Stimulated activated CD4-positive, alpha-beta T cell treated with anti-CD3 and anti-CD28 coated beads, Interleukin-2, amount 100 ng/mL, for 24 hours (primary cell): ENCODE measurements at places on chromosomes 11 and 22.

GRCh38 chr11:34971928-34972327, 55.5 kb downstream of the PDHX start:
- DNase-seq, result no peak

DNA sequence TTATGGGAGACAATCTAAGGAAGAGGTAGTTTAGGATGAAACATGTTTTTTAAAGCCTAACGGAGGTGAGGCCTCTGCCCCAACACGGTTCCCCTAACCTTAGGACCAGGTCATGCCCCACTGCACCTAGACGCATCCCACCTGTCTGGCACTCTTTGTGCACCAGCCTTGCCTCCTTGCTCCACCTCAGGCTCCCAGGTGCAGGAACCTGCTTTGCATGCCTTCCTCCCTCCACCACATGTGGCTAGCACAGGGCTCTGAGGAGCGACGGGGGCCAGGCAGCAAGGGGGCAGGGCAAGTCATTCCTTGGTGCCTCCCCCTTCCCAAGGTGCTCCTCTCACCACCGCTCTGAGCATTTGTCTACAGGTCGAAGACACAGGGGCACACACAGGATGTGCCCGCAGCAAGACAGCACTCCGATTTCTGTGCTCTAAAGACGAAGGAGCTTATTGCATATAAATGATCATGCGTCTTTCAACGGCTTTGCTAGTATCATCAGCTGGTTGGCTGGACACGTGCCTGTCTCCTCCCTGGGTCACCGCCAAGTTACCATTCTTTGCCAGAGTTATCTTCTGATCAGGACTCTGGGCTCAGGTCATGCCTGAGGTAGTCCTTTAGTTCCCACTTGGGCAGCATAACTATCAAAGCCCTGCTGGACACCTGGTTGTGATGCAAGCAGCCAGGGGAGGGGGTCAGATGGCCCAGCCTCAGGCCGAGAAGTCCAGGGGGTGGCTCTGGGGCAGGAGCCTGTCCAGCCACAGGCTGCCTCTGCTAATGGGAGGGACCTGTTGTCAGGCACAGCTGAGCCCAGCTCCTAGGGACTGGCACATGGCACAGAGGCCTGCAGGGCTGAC, 172.0 kb upstream of the NTM start:
- DNase-seq, result no peak

DNA sequence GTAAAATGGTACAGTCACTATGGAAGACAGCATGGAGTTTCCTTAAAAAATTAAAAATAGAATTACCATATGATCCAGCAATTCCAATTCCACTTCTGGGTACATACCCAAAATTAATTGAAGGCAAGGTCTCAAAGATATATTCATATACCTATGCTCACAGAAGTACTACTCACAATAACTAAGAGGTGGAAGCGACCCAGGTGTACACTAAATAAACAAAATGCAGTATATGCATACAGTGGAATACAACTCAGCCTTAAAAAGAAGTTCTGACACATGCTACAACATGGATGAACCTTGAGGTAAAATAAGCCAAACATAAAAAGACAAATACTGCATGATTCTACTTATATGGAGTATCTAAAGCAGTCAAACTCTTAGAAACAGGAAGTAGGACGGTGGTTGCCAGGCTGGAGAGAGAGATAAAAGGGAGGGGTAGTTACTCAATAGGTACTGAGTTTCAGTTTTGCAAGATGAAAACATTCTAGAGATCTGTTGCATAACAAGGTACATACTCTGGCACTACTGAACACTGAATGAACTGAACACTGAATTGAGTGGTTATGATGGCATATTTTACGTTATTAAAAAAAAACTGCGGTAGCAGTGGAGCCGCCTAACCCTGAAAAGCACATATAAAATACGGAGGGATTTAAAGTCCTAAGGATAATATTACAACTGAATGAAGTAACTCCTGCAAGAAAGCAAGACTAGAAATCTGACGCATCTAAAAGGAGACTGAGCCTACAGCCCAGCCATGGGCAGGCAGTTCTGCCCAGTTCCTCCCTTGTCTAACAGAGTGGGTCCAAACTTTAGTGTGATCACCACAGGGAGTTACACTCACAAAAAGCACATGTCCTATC, 12.8 kb downstream of the DGCR2 start:
- peak; percentile 29 for DNase-seq

GRCh38 chr11:134120921-134121526, 52.2 kb downstream of the JAM3 start:
- DNase-seq, result no peak

DNA sequence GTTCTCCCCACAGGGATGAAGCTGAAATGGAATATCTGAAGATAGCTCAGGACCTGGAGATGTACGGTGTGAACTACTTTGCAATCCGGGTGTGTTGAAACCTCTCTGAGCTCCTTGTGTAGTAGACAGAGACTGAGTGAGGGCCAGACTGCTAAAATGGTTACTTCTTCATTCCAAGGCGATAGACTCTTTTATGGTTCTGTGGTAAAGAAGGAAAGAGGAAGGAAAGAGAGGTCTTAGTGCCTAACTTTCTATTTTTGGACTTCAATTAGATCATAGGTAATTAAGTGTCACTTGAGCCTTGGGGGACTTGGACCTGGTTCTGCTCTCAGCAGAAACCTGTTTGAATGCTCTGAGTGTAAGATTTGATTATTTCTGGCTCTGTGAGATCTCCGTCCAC, 54.7 kb downstream of the NF2 start:
- DNase-seq, result no peak

- no peak for DNase-seq
Observed at GRCh38 chr22:42772647-42773046, 52.0 kb upstream of the A4GALT start.

DNA sequence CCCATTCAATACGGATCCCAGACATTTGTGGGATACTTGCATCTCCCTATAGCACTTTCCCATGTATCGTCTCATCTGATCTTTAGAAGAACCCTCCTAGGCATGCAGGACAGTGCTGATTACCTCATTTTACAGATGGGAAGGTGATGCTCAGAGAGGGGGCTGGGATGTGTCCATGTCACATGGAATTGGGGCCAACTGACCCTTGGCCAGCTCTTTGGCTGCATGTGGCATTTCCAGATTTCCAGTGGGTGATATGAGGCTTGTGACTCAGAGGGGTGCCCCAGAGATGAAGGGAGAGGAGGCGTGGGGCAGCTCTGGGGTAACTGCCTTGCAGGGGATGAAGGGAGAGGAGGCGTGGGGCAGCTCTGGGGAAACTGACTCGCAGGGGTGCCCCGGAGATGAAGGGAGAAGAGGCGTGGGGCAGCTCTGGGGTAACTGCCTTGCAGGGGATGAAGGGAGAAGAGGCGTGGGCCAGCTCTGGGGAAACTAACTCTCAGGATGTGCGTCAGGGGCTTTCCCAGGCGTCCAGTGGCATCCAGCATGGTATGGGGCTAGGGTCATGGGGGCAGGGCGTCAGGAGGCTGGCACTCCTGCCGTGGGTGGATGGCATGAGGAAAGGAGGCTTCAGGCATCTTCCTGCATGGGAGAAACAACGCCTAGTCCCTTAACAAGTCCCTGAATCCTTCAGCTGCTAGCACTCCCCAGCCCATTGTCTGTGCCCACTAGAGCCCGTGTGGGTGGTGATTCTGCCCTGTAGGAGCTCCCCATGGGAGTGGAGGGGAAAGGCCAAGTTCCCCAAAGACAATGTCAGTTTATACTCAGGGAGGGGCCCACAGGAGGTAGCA, 11.9 kb upstream of the CERK start:
- no peak for DNase-seq
